Myometrial cell (primary cell): ENCODE measurements at places on chromosomes 13 and 19. TPM values are rescaled to one million over a fixed set of nuclear protein-coding genes. Genes with fewer than 3 reads are reported as not detected.

HRC gene
- total RNA-seq, result not detected in 2 replicates

THSD8 gene
- total RNA-seq, result not detected in 2 replicates

NPHS1 gene
- total RNA-seq, result not detected in 2 replicates

GJB2 gene
- total RNA-seq, result 1.4 and 3.2 TPM in 2 replicates

TMEM238 gene
- total RNA-seq, result not detected in 2 replicates

ZNF235 gene
- 0.29 and 0.53 TPM in 2 replicates for total RNA-seq

CD22 gene
- total RNA-seq, result 0.71 and 1.4 TPM in 2 replicates

ZNF578 gene
- 0.58 and 1.6 TPM in 2 replicates for total RNA-seq

PSG5 gene
- 6.7 and 7.8 TPM in 2 replicates for total RNA-seq
